ENCODE measurements at places on chromosomes 11 and 22.

- no peak for DNase-seq
Measured at GRCh38 chr11:18280438-18281045, 14.5 kb downstream of the SAA1 start.

DNA sequence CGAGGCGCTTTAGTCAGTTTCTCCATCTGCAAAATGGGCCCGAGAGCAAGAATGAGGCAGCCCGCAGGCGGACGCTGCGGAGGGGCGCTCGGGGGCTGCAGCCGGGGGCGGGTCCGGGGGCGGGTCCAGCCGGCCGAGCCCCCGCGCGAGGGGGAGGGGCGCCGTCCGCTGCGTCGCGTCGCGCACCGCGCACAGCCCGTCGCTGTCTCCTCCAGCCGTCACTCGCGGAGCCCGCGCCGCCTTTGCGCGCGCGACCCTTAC, 282 bp downstream of the PC start:
- DNase-seq = no peak

DNA sequence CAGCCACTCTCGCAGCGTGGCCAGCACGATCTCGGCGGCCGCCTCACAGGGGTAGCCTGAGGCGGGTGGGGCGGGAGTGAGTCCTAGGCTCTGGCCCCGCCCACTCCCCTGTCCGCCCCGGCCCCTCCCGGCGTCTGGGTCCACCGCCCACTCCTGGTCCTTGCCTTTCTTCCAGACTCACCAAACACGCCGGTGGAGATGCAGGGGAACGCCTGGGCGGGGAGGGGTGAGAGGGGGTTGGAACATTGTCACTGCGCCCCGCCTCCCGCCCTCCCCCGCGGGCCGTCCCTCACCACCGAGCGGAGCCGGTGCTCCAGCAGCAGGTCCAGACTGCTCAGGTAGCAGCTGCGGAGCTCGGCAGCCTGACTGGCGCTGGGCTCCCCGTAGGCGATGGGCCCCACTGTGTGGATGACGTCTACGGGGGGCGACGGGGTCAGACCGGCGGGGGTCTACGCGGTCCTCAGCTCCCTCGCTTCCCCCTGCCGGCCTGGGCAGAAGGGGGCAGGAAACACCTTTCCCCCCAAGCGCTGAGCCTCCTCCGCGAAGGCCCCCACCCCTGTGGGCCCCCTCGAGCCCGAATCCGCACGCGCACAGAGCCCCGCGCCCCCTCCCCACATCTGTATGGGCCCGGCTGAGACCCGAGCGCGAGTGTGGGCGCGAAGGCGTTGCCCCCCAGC, 13.2 kb downstream of the OTUB1 start:
- peak; percentile 54 for DNase-seq

DNA sequence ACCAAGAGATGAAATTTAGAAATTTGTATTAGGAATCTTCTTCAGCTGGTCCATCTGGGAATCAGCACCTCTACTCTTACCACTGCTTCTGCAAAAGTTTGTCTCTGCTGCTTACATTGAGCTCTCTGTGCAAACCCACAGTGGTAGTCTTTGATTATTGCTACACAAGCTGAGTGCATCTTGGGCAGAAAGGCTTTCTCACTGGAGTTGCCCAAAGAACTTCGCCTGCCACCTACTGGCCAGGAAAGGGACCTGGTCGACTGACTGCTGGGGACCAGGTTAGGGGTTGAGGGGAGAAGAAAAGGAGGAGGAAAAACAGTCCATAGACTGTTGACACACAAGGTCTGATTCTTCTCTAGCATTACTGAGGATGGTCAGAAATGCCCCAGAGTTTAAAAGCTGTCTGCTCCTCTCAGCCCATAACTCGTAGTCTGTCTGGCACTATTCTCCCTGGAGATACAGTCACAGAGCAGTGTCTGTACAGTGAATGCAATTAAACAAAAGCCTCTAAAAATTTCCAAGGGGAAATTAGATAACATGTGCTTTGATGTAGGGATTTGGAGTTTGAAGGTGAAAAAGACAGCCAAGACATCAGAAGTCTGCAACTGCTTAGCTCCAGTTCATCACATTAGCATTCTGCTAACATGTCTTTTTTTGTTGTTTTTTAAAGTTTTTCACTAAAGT, 215.0 kb upstream of the CTSC start:
- DNase-seq = peak; percentile 78

- DNase-seq = peak; percentile 81
Measured at GRCh38 chr11:122633219-122633829, 22.2 kb upstream of the UBASH3B start.

GRCh38 chr11:78344676-78345075, 72.9 kb downstream of the GAB2 start:
- no peak for DNase-seq

- no peak for DNase-seq
Measured at GRCh38 chr11:117205211-117205818, 6.1 kb downstream of the TAGLN start.

DNA sequence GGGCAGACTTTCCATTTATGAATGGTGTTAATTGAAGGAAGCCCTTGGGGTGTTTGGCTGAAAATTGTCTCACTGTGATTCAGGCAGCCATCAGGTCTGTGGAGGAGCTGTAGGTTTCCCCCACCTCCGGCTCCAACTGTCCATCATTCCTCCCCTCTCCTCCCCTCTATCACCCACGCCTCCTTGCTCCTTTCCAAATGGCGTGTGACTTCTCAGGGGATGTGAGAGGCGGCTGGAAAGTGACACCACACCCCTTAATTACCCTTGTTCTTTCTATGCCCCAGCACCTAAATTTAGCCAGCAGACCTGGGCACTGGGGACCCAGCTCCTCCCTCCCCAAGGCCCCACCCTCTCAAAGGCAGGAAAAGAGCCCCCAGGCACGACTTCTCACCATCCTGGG, 38.1 kb upstream of the SYT7 start:
- DNase-seq = no peak

DNA sequence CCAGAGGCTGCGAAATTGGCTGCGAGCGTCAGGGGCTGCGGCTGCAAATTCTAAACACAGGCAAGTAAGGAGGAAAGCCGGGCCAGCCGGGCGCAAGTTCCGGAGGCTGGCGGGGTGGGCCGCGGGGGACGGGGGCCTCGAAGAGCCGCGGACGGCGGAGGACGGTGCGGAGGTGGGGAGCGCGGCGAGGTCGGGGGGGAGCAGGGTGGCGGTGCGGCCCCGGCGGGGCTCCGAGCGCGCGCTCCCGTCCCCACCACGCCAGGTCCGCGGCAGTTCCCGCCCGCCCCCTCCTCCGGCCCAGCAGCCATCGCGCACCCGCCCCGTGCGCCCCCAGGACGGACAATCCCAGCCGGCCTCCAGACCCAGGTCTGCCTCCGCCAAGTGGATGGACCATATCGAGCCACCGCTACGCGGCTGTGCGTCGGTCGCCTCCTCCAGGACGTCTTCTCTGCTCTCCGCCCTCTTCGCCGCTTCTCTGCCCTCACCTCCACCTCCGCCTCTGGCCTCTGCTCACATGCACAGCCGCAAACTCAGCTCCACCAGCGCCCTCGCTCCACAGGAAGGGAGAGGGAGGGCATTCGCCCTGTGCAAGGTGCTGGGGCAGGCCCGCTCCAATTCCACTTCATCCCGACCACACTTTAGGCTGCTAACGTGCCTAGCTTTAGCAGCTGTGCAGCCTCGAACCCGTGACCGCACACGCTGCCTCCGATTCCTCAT, 7.2 kb downstream of the ELFN2 start:
- peak; percentile 40 for DNase-seq

- DNase-seq = peak; percentile 77
Measured at GRCh38 chr11:28730336-28730735, 622.1 kb downstream of the METTL15 start.

- no peak for DNase-seq
Measured at GRCh38 chr11:27148506-27148905, 107.9 kb downstream of the BBOX1 start.

GRCh38 chr22:36811094-36811800, 5.6 kb downstream of the PVALB start:
- no peak for DNase-seq

DNA sequence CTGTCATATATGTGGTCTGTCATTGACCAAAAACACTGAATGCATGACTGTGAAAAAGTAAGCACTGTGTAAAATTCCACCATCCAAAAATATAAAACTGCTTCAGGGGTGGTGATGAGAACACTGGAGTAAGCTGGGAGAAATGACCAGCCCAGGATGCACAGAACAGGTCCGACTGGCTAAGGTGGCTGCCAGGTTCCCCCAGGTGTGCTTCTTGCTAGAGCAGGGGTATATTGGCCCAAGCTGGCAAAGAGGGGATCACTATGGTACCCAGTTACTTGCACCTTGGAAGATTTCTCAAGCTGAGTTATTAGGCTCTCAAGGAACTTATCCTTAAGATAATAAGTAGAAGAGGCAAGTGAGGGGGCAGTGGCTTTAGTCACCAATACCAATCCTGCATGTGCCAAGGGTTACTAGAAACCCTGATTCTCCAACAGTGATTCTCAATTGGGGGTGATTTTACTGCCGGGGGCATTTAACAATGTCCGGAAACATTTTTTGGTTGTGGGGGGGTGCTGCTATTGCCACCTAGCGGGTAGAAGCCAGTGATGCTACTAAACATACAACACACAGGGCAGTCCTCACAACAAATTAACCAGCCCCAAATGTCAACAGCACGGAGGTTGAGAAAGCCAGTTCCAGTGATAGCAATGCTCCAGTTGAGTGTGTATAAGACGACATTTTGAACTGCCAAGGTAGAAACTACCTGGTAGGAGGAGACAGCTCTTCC, 15.7 kb downstream of the SNU13 start:
- peak; percentile 49 for DNase-seq

DNA sequence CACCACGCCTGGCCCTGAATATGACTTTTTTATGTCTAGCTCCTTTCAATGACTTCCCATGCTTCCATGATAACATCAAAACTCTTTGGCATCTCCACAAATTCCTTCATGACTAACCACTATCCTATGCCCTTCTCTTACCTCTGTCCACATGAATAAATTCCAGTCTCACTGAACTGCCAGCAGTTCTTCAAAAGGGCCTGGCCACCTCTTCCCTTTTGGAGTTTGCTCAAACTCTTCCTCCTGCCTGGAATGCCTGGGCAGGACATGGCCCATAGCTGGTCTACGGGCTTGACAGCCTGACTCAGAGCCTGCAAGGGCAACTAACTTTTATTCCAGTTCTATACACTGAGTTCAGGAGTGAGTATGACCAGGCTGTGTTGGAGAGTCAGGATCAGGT, 41.8 kb upstream of the ZBTB16 start:
- DNase-seq = no peak

GRCh38 chr11:12818333-12819015, 144.3 kb downstream of the TEAD1 start:
- peak; percentile 87 for DNase-seq

DNA sequence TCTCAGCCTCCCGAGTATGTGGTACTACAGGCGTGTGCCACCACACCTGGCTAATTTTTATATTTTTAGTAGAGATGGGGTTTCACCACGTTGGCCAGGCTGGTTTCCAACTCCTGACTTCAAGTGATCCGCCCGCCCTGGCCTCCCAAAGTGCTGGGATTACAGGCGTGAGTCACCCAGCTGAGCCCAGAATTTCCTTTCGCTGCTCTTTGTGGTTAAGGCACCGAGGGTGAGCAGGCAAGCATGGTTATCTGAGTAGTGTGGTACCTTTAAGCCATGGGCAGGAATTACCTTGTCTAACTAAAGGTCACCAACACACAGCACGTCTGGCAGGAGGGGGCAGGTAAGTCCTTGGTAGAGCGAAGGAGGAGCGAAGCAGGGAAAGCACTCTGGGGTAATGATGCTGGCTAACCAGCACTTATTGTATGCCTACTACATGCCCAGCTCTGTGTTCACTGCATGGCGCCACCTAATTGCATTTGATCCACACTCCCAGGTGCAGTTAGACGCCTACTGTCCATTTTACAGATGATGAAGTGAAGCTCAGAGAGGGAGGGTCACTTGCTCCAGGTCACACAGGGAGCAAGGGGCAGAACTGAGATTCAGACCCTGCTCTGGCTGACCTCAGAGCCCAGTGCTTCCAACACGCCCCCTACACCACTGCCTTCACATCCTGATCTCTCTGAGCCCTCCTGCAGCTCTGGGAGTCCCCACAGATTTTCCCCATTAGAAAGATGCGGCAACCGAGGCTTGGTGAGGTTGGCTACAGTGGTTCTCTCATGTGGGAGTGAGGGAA, 45.7 kb downstream of the TRIOBP start:
- DNase-seq = peak; percentile 95

DNA sequence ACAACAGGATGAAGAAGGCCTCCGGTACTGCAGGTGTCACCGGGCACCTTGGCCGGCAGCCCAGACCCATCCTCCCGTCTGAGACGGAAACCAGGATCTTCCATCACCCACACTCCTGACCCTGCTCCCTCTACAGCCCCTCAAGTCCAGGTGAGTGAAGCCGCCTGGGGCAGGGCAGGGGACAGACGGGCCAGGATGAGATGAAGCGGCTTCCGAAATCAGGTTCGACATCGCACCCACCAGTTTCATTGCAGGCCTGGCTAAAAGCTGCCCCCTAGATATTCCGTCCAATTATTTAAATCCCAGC, 639.1 kb downstream of the TBC1D22A start:
- no peak for DNase-seq

DNA sequence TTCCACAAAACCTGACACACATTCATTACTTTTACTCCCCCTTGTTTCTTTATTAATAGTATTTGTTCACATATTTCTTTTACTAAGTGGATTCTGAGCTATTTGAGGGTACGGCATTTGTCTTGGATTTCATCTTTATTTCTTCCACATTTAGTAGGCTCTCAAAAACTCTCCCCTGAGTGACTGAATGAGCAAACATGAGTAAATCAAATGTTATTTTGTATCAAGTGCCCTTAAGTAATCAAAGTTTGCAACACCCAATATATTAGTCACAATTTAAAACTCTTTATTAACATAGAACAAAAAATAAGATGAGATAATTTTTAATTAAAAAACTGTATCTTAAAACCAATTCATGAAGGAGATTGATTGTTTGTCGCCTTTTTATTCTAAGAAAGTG, 1101.9 kb upstream of the TENM4 start:
- DNase-seq = no peak

Measured in ELR (cell line).